ENCODE measurements at places on chromosomes 5 and 9.

- no peak for DNase-seq
Measured at GRCh38 chr5:150481708-150481965, 26.3 kb upstream of the NDST1 start.

GRCh38 chr5:90739567-90739966 is 181.0 kb downstream of the ADGRV1 start:
- no peak for DNase-seq

- no peak for DNase-seq
Measured at GRCh38 chr5:72066705-72067107, 40.6 kb upstream of the MAP1B start.

DNA sequence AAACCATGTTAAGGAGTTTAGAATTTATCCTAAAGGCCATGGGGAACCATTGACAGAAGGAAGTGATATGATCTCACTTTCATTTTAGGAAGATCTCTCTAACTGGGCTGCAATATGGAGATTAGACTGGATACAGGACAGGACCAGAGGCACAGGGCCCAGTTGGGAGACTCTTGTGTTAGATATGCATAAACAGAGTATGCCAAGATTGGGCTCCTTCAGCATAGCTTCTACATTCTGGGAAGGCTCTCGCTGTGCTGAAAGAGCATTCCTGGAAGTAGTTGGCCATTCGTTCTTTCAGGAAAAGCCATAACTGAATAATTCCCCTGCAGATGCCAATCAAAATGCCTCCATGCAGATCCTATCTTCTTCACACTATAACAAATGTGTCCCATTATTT is 204.5 kb downstream of the CWC27 start:
- no peak for DNase-seq

GRCh38 chr5:78245136-78245535 is 49.4 kb downstream of the AP3B1 start:
- no peak for DNase-seq

- DNase-seq, result no peak
Measured at GRCh38 chr9:121682201-121682600, 30.8 kb downstream of the DAB2IP start.

- peak; percentile 12 for DNase-seq
Measured at GRCh38 chr5:165135565-165135964, 1630.1 kb downstream of the MAT2B start.

- no peak for DNase-seq
Measured at GRCh38 chr5:134135091-134135655, 20.7 kb downstream of the TCF7 start.

DNA sequence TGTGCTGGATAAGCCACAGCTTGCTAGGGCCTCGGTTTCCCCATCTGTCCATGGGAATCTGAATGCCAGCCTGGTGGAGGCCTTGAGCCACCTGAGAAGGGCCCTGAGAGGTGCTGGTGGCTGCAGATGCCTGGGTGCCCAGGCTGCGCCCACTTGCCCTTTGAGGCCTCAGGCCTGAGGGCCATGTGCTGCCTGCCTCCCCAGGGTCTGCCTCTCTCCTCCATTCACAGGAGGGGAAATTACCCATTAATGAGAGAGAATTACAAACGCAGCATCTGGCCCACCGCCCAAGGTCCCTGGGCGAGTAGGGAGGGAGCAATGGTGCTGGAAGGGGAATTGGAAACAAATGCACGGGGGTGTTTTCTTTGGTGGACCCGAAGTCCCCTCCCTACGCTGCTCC is 59.6 kb downstream of the BARX1 start:
- DNase-seq, result no peak

DNA sequence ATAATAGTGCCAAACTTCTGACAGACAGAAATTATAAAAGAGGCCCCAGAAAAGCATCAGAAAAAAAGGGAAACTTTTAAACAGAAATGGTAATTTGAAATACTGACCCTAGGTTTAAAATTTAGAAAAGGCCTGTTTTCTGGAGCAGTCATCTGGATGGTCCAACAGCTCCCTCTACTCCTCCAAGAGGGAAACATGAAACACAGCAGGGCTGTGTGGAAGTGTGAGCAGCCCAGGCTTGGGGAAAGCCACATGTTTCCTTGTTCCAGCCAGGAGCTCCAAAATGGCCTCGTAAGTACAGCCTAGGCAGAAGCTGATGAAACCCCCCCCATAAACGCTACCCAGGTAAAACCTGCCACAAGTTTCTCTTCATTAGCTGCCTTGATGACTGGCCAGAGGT is 499.3 kb upstream of the ADAMTS16 start:
- no peak for DNase-seq

- peak; percentile 5 for DNase-seq
Measured at GRCh38 chr5:160679567-160680309, 172.3 kb downstream of the ATP10B start.

DNA sequence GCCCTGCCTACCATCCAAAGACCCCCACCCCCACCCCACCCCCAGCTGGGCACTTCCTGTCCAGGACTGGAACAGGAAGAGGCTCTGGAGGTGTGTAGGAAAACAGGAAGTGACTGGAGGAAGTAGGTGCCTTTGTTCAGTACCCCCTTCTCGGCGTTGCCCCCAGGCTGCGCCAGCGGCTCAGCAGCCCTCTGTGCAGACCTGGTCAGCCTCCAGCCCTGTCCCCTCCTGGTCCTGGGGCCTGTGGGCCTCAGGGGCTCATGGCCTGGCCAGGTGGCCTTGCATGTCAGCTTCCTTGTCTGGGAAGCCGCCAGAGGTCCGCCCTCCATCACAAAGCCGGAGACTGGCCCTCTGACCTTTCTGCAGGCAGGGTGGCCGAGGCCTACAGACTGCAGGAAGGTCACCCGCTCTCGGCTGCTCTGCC is 26.0 kb downstream of the FLT4 start:
- DNase-seq, result no peak

- DNase-seq, result no peak
Measured at GRCh38 chr5:16454686-16455085, 10.9 kb downstream of the ZNF622 start.

DNA sequence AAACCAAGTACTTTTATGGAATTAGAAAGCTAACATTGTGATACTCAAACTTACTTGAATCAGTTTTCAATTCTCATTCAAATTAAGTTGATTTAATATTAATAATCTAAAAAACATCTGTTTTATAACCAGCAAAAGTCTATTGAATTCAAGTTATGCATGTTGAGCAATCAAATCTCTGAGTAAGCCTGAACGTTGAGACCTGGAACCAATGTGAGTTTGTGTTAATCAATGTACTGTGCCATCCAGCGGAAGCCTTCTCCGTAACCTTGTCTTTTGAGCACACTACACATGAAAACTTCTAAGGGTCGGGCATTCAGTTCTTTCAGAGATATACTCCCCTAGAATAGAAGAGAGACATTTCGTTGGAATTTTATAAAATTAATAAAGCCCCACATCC is 25.9 kb downstream of the SAR1B start:
- no peak for DNase-seq
